ENCODE measurements at places on chromosomes 6 and 20.

DNA sequence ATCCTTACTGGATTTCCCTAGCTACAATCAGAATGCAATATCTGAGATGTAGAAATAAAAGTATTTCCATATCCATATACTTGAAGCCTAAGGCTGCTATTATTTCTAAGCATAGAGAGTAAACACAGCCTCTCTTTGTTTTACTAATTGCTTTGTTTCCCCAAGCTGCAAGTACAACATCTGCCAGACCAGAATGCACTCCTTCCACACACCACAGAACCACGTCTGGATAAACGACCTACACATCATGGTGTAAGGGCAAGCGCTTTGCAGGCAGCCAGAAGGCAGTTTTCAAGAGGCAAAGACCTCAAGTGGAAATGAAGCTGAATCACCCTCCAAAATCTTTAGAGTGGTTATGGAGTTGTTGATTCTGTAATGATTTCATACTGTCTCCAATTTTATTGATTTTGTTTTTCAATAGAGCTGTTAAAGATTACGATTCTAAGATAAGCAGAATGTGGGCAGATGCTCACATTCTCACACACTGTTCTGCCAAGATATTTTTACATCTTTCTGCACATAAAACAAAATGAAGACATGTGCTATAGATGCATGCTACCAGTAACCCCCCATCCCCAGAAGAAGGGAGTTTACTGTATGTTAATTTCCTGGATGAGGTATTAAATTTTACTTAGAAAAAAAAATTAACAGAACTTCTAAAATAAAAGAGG is 88.8 kb downstream of the THEMIS start:
- no peak for DNase-seq

DNA sequence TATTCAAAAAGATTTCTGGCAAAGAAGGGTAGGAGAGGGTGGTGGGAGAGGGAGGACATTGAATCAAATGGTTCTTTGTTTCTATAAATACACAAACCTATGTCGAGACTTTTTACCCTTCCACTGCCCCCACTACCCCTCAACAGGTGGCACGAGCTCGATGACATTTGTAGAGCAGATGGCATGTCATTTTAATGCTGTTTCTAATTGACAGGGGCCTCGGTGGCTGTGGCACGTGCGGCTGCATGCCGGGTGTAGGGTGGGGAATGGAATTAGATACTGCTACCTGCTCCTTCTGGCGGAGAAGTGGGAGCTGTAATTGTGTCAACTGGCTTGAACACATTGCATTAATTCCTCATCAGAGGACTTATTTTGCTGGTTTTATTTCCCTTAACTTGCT is 29.1 kb upstream of the SASH1 start:
- no peak for DNase-seq

GRCh38 chr20:20312562-20312961 is 55.3 kb upstream of the INSM1 start:
- no peak for DNase-seq

DNA sequence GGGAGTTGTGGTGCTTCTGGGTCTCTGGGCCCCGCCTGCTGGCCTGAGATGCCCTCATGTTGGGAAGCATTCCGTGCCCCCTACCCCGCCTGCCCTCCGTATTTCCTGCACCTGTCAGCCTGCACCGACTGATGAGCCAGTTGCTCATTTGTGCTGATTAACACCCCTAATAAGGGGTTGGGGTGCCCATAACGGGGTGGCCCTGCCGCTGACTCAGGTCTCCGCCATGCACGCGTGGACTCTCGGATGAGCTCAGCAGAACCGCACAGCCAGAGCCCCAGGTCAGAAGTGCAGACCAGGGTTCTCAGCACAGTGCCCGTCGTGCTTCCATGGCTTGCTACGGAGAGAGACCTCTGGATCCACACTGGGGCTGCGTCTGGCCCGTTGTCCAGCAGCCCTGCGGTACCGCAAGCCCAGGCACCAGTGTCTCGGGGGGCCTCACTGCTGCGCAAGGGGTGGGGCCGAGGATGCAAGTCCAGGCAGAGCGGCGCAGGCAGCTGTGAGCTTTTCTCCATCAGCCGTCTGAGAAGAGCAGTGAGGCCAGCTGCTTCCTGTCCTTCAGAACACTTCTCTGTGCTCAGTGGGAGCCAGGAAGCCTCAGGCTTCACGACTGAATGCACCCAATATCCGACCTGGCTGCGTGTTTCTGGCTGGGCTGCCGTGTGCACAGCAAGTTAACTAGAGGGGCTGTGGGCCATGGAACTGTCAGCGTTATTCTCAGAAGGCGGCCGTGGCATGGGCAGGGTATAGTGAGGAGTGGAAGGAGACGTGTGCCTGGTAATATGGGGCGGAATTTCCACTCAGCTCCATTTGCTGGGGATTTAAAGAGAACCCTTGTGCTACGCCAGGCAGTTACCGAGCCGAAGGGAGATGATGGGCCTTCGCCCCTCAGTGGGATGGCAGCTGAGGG is 18.6 kb downstream of the MTG2 start:
- DNase-seq, result no peak

DNA sequence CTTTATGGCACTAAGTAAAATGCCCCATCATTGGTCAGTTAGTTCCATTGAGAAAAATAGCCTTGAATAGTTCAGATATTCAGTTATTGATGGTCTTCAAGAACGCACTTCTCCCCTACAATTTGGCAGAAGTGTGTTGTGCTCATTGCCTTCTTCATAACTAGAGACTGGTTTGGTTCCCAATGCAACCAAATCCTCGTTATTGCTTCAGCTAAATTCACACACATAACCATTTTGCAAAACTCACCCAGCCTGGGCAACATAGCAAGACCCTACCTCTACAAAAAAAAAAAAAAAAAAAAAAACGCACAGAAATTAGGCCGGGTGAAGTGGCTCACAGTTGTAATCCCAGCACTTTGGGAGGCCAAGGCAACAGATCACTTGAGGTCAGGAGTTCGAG is 32.1 kb downstream of the ZNF217 start:
- DNase-seq, result no peak

DNA sequence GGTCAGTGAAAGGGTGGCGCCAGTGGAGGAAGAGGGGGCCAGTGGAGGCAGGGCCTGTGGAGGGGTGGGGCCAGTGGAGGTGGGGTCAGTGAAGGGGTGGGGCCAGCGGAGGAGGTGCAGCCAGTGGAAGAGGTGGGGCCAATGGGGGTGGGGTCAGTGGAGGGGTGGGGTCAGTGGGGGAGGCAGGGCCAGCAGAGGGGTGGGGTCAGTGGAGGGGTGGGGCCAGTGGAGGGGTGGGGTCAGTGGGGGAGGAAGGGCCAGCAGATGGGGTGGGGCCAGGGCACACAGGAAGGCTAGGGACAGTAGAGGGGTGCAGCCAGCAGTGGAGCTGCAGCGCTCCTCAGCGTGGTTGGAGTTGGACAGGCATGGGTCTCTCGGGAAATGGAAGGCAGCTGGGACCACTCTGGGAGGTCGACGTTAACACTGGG is 18.7 kb downstream of the ADRM1 start:
- DNase-seq, result no peak

- no peak for DNase-seq
These were observed 120.8 kb downstream of the OR2B2 start for GRCh38 chr6:27791182-27791943.

DNA sequence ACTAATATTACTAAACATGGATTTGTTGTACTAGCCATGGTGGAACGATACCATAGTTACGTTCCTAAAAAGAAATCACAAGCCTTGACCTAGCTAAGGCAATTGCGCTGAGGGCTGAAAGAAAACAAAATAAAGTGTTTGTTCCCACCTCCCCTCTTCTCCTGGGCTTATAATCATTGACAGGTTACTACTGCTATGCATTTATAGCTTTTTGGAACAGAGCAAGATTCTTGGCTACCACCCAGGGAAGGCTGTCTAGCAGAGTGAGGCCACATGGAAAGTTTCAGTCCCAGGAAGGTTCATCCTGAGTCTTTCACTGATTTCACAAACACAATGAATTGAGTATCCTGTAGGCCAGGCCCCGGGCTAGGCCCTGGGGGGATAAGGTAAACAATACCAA is 84.6 kb downstream of the TMEM170B start:
- DNase-seq, result no peak
